ENCODE measurements at places on chromosomes 16 and 17.
A peak's percentile ranks its signal among the peaks of the same experiment; 100 is the strongest.

- DNase-seq: no peak
These were observed 7.3 kb upstream of the SLX4 start for GRCh38 chr16:3618769-3619141.

DNA sequence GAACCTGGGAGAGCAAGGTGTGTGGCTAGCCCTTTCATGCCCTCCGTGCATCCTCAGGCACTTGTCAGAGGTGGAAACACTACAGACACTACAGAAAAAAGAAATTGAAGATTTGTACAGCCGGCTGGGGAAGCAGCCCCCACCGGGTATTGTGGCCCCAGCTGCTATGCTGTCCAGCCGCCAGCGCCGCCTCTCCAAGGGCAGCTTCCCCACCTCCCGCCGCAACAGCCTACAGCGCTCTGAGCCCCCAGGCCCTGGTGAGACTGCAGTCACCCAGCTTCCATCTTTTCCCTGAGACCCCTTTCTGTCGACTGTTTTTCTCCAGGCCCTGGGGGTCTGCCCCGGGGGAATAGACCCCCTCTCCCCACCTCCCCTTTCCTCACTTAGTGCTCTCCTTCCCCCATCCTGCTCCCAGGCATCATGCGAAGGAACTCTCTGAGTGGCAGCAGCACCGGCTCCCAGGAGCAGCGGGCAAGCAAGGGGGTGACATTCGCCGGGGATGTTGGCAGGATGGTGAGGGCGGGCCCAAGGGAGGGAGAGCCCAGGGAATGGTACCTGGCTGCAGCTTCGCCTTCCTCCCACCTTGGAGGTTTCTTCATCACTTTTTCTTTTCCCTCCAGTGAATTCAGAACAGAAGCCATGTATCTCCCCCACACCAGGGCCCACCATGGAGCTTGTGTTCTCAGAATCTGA, 2.3 kb downstream of the COA3 start:
- DNase-seq: no peak

GRCh38 chr17:62668091-62668804, 40.8 kb downstream of the MRC2 start:
- DNase-seq: peak; percentile 27

GRCh38 chr17:17603178-17603894, 11.8 kb upstream of the PEMT start:
- peak; percentile 88 for DNase-seq

DNA sequence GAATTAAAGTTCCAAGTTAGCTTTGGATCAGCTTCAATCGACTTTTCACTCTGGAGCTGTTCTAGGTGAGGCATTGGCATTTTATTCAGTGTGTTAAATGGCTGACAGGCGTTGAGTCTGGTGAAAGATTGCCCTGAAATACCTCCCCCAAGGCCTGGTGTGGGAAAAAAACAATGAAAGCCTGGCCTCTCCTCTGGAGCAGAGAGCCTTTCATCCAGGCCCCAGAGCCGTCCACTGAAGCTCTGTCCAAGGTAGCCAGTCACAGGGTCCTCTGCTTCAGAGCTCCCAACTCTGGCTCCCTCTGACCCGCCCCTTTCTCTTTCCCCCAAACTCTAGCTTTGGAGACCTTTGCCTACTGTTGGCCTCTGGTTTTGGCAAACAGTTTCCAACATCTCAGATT, 123.6 kb upstream of the CRHR1 start:
- DNase-seq: no peak

DNA sequence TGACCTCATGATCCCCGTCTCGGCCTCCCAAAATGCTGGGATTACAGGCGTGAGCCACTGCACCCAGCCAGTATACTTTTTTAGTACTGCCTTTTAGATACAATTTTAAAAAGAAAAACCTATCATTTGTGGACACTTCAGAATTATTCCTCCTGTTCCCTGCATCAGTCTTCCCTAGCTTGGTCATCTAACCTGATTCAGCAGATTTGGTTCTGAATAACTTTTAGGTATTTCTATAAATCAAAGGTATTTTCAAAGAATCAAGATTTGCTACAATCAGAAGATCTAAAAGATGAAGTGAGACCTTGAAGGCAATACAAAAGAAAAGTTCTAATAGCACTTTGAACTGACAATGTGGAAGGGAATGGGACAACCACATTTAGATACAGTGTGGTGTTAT, 30.0 kb downstream of the MBTD1 start:
- DNase-seq: no peak

DNA sequence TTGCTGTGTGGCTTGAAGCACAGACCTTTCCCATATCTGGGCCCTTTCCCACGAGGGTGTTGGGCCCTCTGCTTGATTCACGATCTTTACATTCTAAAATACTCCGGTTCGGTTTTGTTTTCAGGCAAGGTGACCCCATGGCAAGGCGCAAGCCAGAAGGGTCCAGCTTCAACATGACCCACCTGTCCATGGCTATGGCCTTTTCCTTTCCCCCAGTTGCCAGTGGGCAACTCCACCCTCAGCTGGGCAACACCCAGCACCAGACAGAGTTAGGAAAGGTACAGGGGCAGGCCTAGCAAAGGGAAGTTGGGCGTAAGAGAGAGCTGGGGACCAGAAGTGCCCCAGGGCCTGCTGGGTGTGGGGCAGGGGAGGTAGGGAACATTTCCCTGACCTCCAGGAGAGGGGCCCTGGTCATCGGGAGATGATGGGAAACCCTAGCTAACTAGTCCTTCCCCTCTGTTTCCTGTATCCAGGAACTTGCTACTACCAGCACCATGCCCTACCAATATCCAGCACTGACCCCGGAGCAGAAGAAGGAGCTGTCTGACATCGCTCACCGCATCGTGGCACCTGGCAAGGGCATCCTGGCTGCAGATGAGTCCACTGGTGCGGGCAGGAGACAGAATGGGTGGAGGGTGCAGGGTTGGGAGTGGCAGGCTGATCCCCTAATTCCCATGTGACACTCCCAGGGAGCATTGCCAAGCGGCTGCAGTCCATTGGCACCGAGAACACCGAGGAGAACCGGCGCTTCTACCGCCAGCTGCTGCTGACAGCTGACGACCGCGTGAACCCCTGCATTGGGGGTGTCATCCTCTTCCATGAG, 1.4 kb downstream of the ALDOA start:
- DNase-seq: no peak

DNA sequence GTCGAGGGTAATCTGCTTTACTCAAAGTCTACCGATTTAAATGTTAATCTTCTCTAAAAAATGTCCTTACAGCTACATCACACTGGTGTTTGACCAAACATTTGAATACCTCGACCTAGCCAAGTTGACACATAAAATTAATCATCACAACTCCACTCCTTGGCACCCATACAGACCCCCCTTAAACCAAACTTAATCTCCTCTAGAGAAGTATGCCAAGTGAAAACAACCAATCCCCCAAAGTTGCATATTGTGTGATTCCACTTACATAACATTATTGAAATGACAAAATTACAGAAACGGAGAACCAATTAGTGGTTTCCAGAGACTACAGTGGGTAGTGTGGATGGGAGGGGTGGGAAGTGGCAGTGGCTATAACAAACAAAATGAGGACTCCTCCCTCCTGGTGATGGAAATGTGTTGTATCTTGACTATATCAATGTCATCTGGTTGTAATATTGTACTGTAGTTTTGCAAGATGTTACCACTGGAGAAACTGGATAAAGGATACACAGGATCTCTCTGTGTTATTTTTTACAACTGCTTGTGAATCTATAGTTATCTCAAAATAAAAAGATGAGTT, 39.4 kb downstream of the CAPNS2 start:
- no peak for DNase-seq

DNA sequence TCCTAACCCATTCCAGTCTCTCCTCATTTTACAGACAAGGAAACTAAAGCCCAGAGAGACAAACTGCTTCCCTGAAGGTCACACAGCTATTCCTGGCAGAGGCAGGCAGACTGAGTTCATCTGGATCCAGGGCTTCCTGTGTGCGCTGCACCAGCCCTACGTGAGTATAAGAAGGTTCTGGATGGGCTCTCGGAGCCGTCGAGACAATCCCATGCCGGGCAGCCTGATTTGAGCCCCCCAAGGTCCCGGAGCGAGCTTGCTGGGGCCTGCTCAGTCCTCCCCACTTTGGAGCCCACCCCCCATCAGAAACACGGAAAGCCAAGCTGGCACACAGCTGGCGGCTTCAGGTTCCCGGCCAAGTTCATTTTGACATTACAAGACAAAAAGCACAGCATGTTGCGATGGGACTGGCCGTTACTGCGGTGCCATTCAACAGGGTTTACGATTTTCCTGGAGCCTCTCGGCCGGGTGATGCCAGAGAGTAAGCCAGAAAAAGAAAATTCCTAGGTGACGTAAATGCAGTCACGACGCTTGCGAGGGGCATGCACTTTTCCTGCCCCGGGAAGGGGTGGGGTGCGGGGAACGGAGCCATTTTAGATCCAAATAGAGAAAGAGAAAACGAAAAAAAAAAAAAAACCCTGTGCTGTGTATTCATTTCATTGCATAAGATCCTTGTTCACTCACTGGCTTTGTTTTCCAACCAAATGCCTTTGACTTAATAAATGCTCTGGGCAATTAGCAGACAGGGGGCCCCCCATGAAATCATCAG, 167.1 kb upstream of the FOXF1 start:
- no peak for DNase-seq

DNA sequence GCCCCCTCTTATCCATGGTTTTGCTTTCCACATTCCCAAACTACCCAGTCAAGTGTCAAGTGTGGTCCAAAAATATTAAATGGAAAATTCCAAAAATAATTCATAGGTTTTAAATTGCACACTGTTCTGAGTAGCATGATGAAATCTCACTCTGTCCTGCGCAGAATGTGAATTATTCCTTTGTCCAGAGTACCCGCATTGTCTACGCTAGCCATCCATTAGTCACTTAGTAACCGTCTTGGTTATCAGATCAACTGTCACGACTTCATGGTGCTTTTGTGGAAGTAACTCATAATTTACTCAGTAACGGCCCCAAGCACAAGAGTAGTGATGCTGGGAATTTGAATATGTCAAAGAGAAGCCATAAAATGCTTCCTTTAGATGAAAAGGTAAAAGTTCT, 94.9 kb downstream of the SLC39A11 start:
- DNase-seq: no peak

DNA sequence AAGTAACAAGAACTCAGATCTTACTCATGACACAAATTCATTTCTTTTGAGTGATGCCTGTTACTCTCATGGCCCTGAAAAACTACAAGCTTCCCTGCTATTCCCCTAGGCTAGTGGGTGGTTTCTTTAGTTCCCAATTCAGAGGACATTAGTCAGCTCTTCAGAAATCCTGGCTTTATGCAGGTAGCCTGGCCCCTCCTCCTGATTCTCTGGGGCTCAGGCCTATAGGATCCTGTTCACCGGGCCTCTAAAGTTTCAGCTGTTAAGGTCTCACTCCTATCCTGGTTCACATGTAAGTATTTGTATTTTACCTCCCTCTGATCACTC, 87.3 kb upstream of the IRX5 start:
- no peak for DNase-seq

DNA sequence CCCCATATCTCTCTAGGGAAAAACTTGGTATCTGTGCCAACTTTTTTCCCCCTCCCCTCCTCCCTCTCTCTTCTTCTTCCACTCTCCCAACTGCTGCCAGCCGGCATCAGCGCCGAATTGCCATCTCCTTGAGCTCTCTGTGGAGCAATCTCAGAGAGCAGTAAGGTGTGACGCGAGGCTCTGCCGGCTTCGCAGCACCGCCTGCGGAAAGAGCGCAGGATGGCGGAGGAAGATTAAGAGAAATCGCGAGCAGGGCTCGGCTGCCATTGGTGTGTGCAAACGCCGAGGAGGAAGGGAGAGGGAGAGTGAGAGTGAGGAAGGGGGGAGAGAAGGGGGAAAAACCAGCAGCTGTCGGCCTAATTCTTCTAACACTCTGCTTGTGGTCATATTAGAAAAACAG, 44.2 kb downstream of the NEUROD2 start:
- DNase-seq: peak; percentile 73

DNA sequence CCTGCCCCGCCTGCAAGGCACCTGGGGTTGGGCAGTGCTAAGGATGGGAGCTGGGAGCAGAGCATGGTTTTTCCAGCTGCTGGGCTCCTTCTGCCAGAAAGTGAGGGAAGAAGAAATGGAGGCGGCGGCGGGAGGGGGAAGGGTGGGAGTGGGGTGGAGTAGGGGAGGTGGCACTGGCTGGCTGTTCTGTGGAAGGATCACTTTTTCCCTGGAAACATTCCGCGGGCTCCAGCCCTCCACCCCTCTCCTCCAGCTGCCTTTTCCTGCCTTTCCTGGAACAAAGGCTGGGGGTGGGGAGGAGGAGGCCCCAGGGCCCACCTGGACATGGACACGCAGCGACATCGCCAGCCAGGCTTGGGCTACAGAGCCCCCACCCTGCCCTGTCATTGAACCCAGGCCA, 41.1 kb downstream of the CFAP20 start:
- DNase-seq: no peak

- no peak for DNase-seq
These were observed 94.9 kb upstream of the PMFBP1 start for GRCh38 chr16:72266836-72267235.

GRCh38 chr17:5418858-5419355, 555 bp downstream of the NUP88 start:
- no peak for DNase-seq

DNA sequence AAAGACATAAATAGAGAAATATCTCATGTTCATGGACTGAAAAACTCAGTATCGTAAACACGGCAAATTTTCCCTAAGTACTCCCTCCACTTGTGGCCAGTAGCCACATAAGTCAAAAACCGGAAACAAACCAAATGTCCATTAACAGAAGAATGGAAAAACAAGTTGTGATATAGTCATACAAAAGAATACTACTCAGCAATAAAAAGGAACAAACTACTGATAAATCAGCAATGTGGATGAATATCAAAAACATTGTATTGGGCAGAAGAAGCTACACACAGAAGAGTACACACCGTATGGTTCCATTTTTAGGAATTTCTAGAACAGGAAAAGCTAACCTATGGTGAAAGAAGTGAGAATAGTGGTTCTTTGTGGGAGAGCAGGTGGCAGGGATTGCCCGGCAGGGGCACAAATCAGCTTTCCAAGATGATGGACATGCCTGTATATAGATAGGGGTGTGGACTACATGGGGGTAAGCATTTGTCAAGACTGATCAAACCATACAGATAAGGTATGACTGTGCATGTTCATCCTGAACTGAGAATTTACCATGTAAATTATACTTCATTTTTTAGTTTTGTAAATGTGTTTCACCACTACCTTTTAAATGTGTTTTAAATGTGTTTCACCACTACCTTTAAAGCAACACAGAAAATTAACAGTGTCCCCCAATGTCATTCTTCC, 172.8 kb upstream of the CDH5 start:
- no peak for DNase-seq

- no peak for DNase-seq
These were observed 276.7 kb downstream of the C16orf95 start for GRCh38 chr16:87040169-87041117.
